ENCODE measurements at places on chromosomes 4 and X.

DNA sequence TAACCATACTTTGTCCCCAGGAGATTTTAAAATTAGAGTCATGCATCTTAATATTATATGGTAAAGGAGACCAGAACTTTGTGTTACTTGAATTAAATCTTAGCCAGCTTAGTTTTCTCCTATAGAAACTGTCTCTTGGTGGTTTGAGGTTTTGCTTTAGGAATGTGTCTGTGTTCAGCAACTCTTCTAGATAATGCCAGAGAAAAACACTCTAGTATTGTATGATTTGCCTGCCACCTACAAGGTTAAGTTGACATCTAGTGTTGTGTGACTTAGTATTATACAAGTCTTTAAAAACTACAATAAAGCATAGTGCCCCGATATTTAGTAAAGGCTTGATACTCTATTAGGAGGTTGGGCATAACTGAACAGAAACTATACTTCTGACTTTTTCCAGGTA is 2.1 kb downstream of the UGT8 start:
- no peak for DNase-seq

GRCh38 chr4:153916273-153916755 is 127.4 kb upstream of the SFRP2 start:
- DNase-seq = no peak

DNA sequence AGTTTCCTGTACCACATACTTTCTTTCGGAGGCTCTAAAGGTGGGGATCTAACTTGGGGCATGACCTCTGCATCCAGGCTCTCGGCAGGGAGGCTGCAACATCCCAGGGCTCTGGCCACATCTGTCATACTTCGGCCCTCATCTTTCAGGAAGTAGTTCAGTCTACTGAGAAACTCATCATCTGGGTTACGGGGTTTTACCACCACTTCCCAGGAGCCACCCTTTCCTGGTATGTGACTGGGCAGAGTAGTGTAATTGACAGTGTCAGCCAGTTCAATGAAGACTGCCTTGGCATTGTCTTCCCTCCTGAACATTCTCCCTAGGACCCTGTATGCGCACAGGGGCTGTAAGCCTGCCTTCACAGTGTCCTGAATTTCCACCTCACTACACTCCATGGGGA is 2.8 kb downstream of the PNMA5 start:
- DNase-seq = no peak

- DNase-seq = no peak
These were observed 37.0 kb upstream of the CD99L2 start for GRCh38 chrX:150935467-150935866.

DNA sequence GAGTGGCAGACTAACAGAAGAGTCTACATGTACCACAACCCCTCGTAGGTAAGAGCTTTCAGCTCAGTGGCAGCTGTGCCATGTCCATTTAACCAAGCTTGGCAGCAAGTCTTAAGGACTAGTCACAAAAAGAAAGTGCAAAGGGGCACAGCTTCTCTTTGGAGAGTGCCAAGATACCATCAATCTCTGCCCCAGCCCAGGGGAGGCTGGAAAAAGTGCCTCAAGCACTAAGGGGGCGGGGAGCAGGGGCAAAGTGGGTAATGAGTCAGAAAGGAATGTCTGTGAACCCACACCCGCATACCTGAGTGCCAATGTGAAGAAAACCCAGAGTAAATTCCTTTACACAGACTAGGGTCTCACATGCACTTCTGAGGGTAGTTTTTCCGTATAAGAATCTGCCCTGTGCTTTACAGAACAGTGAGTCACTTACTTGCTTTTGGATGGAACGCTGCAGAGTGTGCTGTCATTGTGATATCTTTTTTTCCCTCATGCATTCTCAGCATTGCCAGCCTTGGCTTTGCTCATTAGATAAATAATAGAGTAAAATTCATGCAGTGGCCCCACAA is 219.8 kb downstream of the ZNF674 start:
- DNase-seq = peak; percentile 5

GRCh38 chr4:186554539-186554913 is 841 bp downstream of the MTNR1A start:
- DNase-seq = no peak

- DNase-seq = no peak
These were observed 16.9 kb downstream of the CD99 start for GRCh38 chrX:2708021-2708420.

- no peak for DNase-seq
These were observed 24.4 kb downstream of the MFAP3L start for GRCh38 chr4:170001745-170002267.

DNA sequence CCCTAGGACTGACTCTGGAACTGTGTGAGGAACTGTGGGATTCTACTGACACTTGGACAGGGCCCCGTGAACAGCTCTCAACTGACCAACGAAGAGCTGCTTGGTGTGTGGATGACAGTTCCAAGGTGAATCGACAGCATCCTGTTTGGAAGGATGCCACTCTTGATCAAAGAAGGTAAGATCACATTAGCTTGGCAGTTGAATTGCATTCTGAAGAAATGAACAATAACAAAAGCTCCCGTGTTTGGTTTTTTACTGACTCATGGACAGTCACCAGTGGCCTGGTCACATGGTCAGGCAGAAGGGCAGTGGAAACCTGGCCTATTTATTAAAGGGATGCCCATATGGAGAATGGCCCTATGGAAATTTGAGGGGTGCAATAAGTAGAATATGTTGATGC is 33.1 kb upstream of the GPR34 start:
- no peak for DNase-seq

DNA sequence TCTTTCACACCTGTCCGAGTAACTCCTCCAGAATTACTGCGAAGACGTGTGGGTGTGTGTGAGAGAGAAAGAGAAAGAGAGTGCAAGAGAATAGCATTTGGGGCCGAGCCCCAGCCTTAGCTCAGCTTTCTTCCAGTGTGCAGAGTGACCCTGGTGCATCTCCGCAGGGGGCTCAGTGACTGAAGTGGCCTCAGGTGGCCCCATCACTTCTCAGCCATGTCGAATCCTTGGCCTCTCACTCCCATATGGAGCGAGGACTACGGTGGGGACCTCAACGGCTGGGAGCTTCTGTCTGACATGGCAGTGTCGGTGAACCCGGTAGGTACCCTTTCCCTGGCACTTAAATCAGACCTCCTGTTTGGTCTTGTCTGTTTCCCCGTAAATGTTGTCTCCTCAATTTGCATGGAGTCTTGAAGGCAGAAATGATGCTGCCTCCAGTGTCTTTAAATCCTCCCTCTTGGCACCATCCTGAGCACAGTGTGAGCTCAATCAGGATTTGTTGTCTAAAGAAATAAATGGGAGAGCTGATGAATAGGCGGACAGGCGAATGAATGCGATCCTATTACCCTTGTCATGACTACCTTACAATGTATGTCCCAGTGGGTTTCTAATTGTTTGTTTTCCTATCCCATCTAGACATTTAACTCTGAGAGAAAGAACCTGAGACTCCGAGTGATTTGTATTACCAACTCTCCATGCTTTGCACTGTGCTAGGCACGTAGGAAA is 305.9 kb downstream of the AFF2 start:
- no peak for DNase-seq

- DNase-seq = no peak
These were observed 579.7 kb downstream of the SPRY1 start for GRCh38 chr4:123976285-123976684.

- no peak for DNase-seq
These were observed 26.0 kb downstream of the MANBA start for GRCh38 chr4:102734591-102735385.

DNA sequence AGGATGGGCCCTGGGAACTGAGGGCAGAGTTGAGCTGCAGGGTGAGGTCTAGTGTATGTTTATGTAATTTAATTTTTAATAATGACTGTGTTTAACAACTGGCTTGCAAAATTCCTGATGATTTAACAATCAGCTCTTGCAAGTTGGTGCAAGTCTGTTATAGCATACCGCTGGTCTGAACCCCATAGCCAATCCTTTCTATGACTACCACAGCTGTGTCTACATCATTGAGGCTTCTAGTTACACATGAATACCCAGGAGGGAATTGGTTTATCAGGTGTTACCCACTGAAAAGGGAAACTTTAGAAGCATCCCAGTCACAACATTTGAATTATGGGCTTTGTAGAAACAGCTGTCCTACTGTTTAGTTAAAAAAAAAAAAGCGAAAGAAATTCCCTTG is 38.3 kb downstream of the SUPT20HL1 start:
- no peak for DNase-seq

- no peak for DNase-seq
These were observed 2.3 kb downstream of the FBXL5 start for GRCh38 chr4:15652841-15653240.

- DNase-seq = no peak
These were observed 260.8 kb downstream of the QDPR start for GRCh38 chr4:17251101-17251500.

DNA sequence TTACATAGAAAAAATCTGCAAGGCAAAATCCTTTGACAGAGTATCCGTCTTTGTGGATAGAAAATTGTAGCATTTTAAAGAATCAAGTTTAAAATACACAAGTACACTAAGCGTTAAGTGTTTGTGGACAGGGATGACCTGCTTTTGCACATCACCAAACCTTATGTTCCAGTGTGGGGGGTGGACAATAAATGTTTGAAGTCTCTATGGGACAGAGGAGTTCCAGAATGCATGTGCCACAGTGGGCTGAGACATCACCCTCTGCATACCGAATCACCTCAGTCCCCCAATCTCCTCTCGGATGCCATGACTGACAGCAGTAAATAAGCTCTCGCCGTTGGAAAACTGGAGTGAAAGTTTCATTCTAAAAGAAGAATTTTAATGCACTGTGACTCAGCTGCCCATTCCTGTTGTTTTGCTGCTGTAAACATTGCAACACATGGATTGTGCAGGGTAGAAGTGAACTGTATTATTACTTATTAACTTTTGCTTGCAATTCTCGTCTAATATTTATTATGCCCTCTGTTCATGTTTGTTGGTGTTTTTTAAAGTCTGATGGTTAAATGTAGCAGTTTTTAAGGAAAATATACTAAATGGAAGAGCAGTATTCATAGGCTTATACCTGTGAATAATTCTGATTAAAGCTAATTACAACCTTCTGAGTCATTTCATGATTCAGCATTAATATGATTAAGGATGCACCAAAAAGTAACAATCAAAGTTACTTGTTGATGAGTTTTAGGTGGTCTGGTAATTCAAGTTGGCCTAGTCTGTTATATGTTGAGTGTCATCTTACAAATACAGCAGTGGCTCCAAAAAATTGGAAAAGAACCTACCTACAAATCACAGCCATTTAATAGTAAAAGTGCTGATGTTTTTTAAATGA is 24.0 kb downstream of the CDKN2AIP start:
- no peak for DNase-seq
